Activated CD4-positive, CD25-positive, alpha-beta regulatory T cell treated with anti-CD3 and anti-CD28 coated beads, Interleukin-2, amount 50 U/mL, for 72 hours (primary cell): ENCODE measurements at places on chromosomes 7 and 10.

DNA sequence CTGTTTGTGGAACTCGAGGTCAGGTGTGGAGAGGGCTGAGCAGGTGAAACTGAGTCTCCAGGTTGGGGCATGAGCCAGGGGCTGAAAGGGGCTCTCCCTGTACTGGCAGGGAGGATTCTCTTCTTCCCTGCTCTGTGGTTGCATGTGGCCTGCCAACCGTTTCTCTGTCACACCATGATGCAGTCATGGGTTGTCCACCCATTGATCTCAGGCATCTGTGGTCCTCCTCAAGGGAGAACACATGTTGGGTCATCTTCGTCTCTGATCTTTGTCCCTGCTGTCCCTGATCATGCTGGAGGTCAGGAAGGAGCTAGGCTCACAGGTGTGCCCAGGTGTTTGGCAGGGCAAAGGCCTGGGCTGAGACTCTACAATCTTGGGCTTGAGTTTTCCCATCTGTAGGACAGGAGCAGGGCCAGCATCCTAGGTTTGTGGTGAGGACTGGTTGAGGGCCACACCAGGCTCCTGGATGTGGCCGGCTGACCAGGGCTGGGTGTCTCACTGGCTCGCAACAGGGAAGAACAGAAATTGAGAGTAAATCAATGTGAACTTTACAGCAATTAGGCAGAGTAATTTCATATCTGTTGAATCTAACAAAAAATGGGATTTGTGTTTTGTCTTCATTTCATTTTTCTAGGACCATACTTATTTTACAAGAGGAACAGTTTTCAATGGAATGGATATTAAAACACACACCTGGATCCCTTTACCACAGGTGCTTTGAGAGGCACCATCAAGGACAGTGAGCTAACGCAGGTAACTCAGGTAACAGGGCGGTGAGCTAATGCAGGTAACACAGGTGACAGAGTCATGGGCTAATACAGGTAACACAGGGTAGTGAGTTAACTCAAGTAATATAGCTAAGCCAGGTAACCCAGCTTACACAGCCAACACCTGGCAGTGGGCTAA lies 58.5 kb upstream of the IGFBP3 start:
- no peak for DNase-seq

- DNase-seq: no peak
Measured at GRCh38 chr10:106424054-106424453, 740.5 kb downstream of the SORCS1 start.

GRCh38 chr10:116076621-116077020 lies 196.4 kb downstream of the GFRA1 start:
- DNase-seq: no peak

DNA sequence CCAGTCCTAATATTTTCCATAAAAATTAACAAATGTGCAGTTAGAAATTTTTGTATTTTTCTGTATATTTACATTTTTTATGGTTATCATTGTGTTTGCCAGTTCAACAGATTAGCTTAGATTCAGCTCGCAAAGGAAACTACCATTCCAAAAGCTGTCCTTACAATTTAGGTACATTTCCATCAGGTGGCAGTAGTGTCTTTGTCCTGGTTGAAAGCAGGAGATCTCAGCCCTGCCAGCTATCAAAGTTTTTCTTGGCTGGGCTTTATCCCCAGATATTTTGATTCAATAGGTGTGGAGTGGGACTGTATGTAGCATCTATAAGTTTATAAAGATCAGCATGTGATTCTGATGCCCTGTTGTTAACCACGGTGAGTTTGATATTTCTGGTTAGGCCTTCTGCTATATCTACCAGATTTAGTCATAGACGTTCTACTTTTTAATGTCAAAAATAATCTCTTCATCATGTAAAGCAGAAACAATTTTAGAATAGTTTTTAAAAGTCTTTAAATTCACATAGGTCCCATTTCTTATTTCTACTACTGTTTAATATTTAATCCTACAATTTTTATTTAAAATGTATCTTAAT lies 15.5 kb upstream of the ICA1 start:
- DNase-seq: no peak

GRCh38 chr10:96706331-96706853 lies 13.9 kb downstream of the PIK3AP1 start:
- no peak for DNase-seq

DNA sequence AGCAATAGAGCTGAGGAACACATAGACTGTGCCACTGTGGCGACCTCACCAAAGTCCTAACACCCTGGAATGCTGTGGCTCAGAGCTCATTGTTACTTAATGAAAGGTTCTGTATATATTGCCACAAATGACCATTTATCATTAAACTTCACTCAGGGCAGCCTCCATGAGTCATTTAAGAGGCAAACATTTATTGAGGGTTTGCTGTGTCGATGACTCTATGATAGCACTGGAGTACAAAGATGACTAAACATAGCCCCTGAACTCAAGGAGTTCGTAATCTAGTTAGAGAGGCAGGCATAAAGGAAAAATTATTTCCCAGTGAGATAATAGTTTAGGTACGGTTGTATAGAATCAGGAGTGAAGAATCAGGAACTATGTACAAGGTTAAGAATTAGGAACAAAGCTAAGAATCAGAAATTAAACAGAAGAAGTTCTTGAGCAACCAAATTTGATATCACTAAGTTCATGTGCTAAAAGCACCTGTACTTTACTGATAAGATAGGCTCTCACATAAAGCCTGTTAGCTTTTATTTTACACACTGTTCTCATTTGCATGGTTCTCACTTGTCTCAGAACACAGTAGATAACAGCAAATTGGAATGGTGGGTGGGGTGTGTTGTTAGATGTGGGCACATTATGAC lies 7.9 kb downstream of the ENTPD7 start:
- no peak for DNase-seq

- DNase-seq: no peak
Measured at GRCh38 chr10:79981450-79982361, 32.8 kb upstream of the SFTPD start.

DNA sequence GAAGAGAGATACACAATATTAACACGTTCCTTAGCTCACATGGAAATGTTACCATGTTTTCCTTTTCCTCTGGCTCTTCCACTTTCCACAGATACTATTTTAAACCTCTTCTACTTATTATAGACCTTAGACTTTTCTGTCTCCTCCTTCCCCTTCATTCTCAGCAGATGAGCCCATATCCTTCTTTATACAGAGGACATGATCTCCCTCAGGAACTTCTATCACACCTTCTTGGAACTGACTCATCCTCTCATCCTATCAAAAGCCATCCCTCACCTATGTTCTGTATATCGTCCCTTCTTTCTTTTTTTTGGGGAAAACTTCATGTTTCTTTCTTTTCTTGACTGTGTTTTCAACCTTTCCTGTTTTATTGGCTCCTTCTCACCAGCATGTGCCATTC lies 20.8 kb downstream of the MTPN start:
- DNase-seq: no peak

DNA sequence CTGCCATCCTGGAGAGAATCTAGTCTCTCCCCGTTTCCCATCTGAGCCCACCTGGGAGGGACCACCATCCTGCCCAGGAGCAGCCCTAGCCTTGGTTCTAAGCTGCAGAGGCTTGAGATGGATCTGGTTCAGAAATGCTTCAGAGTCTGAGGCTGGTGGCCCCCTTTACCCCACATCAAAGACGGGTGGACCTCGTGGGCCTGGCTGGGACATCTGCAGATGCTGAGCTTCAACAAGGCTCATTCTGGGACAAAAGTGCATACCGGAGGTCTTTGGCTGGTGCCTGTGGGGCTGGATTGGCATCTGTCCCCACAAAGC lies 4.9 kb upstream of the IRF5 start:
- no peak for DNase-seq

DNA sequence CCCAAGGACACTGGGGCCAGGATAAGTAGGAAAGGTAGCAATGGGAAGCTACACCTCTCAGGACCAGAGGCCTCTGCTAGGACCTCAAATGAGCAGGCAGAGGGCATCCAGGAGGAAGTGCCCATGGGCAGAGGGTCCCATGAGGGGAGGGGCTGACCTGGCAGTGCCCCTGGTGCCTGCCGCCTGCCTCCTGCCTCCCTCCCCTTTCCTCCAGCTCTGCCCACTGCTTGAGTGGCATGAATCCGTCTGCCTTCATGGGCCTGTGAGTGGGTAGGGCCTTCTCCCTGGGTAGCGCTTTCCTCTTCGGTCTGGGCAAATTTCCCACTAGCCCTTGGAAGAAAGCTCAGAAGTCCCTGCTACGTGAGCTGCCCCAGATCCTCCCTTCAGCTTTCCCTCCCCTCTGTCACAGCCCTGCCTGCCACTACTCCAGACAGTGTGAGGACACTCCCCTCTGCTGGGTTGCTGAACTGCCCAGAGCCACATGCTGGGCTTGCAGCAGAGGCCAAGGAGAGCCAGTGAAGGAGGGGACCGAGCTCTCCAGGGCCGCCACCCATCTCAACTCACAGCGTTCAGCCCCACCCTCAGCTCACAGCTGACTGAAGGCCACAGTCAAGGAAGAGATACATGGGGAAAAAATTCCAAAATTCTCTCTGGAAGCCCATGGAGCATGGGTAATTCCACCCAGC lies 141.4 kb downstream of the ARHGAP22 start:
- peak; percentile 9 for DNase-seq

DNA sequence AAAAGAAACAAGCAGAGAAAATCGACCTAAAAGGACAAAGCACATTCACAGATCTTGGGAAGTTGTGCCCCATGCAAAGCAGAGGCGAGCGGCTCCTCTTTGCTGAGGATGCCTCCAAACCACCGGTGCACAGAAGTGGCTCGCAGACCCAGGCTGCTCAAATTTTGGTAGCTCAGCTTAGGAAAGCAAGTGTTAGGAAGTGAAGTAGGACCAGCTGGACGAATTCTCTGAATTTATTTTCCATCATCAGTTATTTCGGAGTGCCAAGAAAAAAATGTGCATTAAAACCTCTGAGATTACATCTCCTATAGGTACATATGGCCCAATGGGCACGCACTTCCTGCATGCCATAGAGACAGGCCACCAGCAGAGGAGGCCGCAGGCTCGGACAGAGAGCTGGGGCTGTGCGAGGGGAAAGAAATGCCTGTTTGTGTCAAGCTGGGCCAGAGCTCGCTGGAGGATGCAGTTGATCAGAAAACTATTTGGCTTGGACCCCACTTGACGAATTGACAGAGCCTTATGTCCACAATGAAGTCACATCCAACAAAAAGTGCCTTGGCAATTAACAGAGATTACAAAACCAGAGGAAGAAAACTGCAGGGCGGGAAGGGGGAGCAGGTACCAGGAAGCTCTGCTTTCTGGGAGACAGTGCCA lies 122.3 kb upstream of the LYZL2 start:
- DNase-seq: peak; percentile 78

DNA sequence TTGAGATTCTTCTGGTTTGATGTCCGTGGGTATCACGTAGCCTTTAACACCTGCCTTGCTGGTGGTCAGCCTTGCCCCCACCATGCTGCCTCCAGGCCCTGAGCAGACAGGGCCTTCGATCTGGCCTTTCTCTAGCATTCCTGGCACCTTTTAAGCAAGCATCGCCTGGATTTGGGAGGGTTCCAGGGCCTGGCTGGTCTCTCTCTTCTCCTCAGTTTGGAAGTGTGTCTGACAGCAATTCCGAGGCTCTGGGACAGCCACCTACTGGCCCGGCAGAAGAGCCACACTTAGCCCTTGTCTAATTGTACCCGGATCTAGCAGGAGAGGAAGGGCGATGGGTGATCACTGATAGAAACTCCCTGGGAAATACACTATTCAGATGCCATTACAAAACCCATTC lies 441.3 kb upstream of the MKI67 start:
- DNase-seq: no peak

DNA sequence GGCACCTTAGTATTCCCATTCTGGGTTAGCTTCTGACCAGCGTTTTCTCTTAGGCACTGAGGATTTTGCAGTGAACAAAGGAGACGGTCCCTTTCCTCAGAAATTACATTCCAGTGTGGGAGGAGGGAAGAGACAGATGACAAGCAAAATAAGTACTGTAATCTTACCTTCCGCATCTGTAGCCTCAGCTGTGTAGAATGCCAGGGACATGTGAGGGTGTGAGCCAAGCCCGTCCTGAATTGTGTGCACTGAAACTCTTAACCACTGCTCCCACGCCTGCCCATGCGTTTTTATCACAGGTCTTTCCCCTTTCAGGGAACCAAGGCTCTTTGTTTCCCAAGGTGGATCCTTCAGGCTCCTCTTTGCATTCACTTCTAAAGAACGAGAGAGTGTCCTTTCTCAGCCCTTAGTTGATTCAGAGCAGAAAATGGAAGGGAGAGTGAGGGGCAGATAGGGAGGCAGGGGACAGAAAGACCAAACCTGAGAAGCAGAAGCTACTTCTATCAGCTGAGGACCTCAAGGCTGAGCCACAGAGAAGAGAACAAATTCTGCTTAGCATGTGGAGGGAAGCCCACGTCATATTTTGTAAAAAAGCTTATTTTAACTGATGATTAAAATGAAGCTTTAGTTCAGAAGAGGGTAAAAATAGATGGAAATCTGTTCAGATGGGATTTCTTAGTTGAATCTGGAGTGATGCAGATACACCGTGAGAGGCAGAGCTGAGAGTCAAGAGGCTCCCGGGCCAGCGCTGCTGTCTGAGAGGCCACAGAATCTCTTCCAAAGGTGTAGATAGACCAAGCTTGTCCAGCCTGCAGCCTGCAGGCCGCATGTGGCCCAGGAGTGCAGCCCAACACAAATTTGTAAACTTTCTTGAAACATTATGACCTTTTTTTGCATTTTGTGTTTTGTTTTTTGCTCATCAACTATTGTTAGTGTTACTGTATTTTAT lies 122.5 kb downstream of the CCNY start:
- no peak for DNase-seq

DNA sequence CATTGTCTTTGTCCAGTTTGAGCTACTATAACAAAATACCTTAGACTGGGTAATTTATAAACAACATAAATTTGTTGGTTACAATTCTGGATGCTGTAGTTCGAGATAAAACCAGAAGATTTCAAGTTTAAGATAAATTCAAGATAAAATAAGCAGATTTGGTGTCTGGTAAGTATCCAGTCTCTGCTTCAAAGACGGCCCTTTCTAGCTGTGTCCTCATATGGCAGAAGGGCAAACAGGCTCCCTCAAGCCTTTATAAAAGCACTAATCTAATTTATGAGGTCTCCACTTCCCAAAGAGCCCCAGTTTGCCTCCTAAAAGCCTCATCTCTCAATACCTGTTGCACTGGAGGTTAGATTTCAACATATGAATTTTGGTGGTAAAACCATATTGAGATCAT lies 31.1 kb upstream of the SGCE start:
- DNase-seq: no peak

DNA sequence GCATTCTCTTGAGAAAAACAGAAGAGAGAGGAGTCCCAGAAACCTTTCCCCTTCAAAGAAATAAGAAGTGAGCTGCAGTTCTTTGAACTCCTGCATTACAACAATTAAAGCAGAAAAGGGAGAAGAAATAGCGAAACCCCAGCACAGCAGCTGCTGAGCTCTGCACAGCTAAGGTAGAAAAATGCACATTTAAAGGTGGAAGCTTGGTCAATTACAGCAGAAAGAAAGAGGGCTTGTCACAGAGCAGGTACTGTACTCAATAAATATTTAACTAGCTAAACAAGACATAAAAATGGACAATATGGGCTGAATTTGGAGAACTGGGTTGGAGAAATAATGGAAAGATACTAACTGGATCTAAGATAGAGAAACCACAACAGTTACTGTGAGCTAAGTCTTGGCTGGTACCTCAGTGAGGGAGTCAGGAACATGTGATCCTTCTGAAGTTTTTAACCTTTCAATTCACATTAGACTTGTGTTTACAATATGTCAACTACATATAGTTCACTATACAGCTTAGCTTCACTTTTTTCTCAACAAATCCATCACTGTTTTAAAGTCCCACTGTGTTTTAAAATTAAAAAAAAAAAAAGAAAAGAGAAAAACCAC lies 332.5 kb downstream of the ELMO1 start:
- DNase-seq: no peak
